Cerebellar nuclear complex (tissue), 1 donor: ENCODE measurements at places on chromosomes 16 and 17.

GRCh38 chr17:57286399-57287105, 30.2 kb downstream of the MSI2 start:
- DNase-seq = no peak

GRCh38 chr17:17375841-17376240, 72.7 kb downstream of the NT5M start:
- no peak for DNase-seq

- DNase-seq = no peak
Observed at GRCh38 chr16:70553645-70554044, 30.0 kb downstream of the SF3B3 start.

DNA sequence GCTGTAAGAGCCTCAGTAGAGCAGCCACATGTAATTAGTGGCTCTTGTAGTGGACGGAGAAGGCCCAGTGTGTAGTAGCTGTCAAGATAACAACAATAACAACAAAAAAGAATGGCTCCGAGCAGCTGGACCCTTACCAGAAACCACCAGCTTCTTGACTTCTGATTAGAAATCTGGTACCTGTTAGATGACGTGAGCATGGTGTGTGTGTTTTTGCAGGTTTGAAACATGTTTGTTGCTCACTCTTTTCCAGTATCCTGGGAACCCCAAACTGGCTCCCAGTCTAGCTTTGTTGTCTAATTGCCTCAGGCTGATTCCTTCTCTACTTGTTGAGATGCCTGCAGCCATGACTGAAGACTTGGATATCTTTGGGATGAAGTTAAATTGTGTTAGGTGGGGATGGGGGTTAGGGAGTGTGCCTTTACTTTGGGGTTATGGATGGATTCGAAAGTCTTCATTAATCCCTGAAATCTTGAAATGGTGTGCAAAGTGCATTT, 21.0 kb downstream of the IGF2BP1 start:
- DNase-seq = no peak

- no peak for DNase-seq
Observed at GRCh38 chr16:30948667-30949649, at the start of gene ORAI3. TSS of gene ORAI3 (plus strand) at chr16:30949068. CDS start at chr16:30949290, 222 bp downstream.

DNA sequence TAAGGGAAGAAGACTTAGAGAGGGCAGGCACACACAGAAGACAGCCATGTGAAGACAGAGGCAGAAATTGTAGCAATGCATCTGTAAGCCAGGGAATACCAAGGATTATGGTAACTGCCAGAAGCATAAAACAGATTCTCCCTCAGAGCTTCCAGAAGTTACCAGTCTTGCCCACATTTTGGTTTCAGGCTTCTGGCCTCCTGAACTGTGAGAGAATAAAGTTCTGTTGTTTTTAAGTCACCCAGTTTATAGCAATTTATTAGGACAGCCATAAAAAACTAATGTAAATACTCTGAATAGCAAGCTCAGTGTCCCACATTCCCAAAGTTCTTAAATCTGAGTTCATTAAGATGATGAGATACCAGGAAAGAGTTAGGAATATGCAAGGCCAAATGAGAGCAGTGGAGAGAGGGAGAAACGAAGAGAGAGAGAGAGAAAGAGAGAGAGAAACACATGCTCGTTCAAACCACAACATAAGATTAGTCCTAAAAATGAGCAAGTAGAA, 123.4 kb downstream of the HS3ST3A1 start:
- DNase-seq = no peak

- no peak for DNase-seq
Observed at GRCh38 chr16:3216263-3216640, 18.7 kb downstream of the ZNF200 start.

DNA sequence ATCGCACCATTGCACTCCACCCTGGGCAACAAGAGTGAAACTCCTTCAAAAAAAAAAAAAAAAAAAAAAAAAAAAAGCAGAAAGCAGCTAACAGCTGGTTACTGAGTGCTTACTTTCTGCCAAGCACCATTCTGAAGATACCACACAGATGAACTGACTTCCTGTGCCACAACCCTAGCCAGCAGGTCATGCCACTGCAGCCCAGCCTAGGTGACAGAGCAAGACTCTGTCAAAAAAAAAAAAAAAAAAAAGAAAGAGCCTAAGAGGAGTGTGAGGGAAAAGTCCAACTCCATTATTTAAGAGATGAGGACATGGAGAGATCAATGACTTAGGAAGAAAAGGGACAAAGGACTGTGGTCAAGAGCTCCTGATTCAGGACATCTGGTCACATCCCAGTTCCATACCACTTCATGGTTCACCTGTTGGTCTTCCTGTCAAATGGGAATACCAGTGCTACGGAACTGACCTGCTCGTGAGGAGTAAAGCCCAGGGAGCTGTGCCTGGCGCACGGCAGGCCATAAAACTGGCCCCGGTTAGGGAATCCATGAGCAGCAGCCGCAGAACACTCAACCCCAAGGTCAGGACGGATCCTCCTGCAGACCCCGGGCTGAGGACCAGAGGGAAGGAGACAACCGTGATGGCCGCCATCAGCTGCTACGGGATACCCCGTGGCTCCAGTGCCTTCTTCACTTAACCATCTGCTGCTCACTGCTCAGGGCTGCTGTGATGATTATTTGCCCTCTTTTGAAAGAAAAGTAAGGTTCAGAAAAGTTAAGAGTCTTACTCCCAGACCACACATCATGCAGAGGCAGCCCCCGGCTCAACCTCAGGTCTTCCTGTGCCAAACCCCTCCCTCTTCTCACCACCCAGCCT, 950 bp downstream of the KLHDC4 start:
- no peak for DNase-seq
